NCI-H226 (cell line): ENCODE measurements at places on chromosomes 3 and 15.

DNA sequence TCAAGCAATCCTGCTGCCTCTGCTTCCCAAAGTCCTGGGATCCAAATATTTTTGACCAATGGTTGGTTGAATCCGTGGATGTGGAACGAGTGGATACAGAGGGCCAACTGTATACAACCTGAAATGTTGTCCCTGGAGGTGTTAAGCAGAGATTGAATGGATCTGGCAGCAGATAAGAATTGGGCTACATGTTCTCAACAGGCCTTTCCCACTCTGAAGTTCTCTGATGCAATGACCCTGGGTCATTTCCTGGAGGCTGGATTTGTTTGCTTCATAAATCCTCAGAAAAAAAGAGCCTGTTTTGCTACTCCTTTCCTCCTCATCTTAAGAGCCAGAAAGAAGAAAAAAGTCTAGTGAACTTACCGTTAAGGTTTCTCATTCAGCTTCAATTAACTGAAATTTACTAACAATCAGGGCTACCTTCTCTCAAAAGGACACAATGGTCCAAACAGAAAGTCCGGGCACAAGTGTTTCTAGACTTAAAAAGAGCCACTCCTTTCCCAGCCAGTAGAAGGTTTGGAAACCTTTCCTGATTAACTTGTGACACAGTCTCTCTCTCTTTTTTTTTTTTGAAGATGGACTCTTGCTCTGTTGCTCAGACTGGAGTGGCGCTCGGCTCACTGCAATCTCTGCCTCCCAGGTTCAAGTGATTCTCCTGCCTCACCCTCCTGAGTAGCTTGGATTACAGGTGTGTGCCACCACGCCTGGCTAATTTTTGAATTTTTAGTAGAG is 6.5 kb downstream of the ARHGEF3 start:
- peak; percentile 67 for DNase-seq

DNA sequence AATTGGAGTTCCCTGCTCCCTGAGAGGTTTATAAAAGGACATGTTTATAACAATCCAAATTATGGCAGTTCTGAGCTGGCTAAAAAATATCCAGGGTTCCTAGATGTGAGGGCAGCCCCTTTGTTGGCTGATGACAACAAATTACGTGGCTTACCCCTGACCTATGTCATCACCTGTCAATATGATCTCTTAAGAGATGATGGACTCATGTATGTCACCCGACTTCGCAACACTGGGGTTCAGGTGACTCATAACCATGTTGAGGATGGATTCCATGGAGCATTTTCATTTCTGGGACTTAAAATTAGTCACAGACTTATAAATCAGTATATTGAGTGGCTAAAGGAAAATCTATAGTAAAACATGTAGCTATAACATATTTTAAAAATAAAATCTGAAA is 13.9 kb downstream of the AADAC start:
- no peak for DNase-seq

DNA sequence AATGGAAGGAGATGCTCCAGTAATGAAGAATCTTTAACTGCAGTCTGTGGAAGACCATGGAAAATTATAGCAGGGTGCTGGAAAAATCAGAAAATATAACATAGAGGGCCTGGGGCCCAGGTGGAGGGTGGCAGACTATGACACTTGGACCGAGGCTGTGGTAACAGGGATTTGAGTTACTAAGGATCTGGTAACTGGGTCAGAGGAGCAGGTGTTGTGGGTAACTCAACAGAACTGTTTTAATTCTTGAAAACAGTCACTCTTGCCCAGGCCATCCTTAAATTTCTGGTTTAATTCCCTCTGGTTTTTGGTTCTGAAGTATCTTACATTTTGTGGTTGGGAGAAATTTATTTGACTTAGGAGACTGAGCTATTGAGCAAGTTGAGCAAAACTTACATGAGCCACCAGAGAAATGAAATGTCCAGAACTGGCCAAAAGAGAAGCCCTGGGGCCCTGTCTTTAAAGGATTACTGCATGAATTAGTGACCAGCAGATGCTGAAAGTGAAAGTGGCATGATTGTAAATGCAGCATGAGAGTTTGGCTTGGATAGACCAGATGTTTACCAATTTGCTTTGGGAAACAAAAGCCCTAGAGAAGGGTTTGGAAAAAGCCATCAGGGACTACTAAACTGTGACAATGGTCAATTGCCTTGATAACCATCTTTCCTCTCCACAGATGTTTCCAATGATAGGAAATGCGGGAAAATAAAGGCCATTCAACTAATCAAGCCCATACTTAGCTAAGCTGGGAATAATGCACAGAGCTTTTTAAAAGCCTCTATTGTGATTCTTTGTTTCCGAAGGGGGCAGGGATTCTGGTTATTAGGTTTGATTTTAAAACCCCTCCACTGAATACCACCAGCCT is 374.9 kb upstream of the TGFBR2 start:
- no peak for DNase-seq

GRCh38 chr3:12663401-12663935 is 449 bp downstream of the RAF1 start:
- DNase-seq: no peak

GRCh38 chr3:174251681-174252080 is 607.5 kb upstream of the NAALADL2 start:
- no peak for DNase-seq

GRCh38 chr3:52041118-52041731 is 15.1 kb downstream of the DUSP7 start:
- peak; percentile 19 for DNase-seq

DNA sequence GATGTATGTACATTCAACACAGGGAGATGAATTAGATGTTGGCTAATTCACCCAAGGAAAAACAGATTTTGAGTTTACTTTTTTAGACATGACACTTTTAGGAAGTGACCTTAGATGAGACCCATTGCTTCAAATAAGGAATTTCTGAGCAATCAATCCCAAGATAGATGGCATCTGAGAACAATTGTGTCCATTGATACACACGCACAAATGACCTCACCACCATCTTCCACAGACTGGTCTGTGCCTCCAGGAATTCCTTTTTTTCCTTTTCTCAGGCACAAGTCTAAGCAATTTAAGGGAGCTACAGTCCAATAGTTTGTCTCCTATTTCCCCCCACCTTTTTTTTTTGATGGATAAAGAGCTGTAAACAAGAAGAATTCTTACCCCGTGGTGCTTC is 265.3 kb downstream of the TBL1XR1 start:
- no peak for DNase-seq

- no peak for DNase-seq
These were observed 35.6 kb upstream of the TLE3 start for GRCh38 chr15:70133296-70133695.

- peak; percentile 100 for DNase-seq
These were observed 105.8 kb upstream of the MYZAP start for GRCh38 chr15:57485869-57486268.

DNA sequence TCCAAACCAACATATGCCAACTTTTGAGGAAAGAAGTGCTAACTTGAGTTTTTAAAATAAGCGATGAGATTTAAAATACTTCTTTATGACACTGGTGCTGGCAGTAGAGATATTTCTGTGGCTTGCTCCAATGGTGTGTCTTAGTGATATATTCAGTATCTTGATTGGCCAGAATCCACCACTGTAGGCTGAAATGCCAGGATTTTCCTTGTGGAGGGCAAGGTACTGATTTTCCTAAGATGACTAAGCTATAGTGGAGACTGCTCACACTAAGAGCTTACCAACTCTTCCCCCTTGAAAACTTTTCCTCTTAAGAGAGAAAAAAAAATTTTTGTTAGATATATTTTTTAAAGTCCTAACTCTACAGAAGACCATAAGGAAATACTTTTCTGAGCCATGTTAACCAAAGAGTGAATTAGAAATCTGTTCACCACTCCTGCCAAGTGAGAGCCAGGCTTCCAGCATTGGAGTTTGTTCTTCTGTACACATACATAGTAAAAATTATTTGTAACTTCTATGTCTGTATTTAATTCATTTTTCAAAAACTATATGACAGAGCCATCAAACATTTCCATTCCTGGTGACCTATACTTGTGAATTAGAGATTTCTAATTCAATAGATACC is 109.1 kb downstream of the PPP2R3A start:
- peak; percentile 51 for DNase-seq

DNA sequence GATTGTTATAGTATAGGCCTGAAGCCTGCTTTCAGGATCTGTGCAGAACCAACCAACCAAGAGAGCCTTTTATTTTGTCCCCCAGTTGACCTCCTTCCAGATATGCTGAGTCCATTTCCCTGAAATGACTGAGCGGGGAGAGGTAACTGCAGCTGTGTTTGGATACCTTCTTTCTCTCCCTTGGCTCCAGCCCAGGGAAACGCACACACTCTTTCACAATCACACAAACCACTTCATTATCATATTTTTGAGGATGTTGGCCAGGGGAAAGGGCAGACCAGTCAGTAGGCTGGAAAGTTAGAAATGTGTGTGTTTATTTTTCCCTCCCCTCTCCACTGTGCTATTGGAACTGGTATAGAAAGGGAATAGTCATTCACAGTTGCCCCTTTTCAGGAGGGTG is 417.7 kb upstream of the TBL1XR1 start:
- peak; percentile 83 for DNase-seq

DNA sequence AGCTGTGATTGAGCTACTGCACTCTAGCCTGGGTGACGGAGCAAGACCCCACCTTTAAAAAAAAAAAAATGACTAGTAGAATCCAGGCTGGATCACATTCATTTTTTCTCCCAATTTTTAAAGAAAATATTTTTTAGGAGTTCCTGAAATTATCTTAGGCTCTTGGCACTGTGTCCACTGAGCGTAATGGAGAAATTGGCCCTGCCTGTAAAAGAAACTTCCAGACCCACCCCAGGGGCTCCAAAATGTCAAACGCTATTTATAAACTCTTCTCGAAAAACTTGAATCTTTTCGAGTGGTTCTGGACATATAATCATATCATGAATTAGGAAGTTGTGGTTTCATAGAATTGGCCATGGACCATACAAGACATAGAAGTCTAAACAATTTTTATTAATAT is 300.2 kb upstream of the RGMA start:
- DNase-seq: no peak

DNA sequence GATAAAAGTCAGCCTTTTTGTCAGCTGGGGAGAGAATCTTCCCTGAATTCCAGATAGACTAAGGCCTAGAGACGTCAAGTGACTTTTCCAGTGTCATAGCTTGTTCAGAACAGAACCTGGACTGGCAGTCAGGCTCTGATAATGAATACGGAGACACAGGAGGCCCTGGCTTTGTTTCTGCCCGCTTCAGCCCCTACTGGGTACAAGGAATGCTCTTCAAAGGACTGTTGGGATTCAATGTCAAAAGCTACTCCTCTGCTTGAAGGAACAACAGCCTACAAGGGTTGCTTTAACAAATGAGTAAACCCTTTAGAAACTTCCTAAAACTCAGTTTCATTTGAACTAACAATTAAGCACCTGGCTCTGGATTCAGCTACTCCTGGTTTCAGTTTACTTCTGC is 412.3 kb downstream of the OXSM start:
- DNase-seq: no peak

DNA sequence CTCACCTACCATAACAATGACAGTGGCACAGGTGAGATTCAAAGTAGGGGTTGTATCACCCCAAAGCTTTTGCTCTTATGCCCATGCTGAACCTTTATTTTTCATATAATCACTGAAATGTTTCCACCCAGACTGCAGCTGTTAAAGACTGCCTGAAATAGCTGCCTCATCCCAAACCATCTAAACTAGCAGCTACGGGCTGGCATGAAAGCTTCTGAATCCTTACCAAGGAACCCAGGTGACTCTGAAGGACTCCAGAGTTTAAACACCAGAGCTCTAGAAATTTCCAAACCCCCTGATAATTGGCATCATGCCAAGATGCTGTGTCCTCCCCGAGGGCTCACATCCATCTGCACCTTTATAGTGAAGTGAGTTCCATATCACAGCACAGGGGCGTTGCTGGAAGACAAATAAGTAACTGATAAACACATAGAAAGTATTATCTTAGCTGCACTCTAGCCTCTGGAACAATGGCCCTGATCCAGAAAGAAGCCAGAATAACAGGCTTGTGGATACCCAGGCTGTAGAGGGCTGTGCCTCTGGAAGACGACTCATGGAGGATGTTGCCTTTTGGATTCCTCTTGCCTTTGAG is 238.9 kb downstream of the CADPS start:
- no peak for DNase-seq

DNA sequence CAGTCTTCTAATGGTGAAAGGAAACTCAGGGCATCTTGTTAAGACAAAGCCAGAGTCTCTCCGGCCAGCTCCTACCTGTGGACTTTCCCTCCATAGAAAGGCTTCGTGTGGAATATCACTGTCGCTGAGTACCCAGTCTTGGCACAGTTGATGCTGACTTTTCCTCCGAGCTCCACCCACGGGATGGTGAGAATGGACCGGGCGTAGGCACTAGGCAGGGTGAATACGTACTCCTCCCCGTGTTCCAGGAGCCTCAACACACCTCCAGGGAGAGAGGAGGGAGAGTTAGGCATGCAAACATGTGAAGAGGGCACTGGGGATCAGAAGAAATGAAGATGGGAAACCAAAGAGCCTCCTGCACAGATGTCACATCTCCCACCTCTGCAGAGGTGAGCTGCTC is 138.0 kb downstream of the STT3B start:
- DNase-seq: no peak

GRCh38 chr3:48405343-48405881 is 24.5 kb downstream of the PLXNB1 start:
- DNase-seq: no peak

DNA sequence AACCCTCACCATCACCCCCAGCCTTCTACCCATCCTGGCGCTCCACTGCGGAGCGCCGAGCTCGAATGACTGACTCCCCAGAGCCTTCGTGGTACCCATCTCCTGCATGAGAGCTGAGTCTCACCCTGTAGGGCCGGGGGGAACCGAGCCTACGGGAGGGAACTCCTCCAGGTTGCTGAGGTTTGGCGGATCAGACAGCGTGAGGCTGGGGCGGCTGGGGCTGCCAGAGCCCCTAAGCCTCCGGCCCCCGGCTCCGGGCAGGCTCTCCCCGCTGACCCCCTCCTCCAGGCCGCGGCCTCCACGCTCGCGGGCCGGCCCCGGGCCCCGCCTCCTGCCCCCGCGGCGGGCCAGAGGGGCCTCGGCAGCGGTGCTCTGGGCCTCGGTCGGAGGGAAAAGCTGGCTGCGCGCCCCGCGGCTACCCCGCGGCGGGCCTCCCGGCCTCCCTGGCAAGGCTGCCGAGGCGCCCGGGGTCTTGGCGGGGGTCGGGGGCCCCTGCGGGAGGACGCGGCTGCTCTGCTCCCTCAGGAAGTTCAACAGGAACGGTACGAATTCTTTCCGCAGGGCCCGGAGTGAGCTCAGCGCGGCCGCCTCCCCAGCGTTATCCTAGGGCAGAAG is 643 bp downstream of the CDAN1 start:
- DNase-seq: no peak

GRCh38 chr15:25427861-25428260 is 11.0 kb downstream of the UBE3A start:
- no peak for DNase-seq
